Cardiac muscle cell (in vitro differentiated cells and primary cell): ENCODE measurements at places on chromosomes 11 and 22. TPM values are rescaled to one million over a fixed set of nuclear protein-coding genes. Genes with fewer than 3 reads are reported as not detected.

GRCh38 chr11:64007160-64007628, 21.0 kb downstream of the OTUB1 start:
- DNase-seq, result peak; percentile 49

DNA sequence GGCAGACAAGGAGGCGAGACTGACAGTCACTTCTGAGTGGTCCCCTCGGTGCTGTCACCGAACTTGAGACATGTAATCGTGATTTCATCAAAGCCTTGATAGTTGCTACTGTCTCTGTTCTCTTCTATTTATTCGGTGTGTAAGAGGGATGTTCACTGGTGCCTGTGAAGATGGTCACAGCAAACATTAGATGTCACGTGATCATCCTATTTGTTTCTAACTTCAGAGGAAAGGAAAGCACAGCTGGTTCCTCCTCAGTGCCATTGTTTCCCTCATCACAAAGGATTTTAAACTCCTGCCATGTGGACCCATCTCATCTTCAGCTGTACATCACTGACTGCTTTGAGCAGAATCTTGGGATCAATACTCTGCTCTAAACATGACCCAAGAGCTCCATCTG, 73.1 kb upstream of the CLMP start:
- DNase-seq, result no peak

DNA sequence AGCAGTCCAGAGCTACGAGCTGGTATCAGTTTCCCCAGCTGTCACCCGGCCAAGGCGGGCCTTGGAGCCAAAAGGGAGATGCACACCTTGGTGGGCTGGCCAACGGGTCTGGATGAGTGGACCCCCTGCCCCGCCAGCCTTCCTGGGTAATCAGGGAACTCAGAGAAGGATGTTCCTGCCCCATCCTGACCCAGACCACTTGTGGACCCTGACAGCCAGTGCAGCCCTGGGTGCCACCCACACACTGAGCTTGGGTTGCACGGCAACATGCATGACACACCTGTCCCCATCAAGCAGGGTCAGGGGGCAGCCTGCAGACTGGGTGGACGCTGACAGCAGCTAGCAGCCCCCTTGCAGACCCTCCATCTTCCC, 8.6 kb downstream of the SLC25A1 start:
- DNase-seq, result no peak

- DNase-seq, result no peak
These were observed 974 bp downstream of the ANAPC15 start for GRCh38 chr11:72111300-72112142.

DNA sequence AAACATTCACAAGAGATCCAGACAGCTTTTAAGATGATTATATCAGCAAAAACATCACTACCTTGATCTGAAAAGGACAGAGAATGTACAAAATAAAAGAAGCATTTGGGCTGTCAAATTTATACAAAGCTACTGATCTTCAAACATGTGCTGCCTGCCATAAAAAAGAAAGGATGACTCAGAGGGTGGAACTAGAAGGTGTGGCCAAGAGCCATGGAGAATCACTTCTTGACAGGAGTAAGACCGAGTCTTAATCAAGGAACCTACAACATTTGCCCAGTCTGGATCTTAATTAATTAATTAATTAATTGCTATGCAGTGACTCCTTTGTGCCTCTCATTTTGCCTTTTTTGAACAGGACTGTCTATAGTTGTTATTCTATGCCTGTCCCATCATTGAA, 33.2 kb downstream of the C11orf96 start:
- no peak for DNase-seq

GRCh38 chr11:17733261-17733660, 1.3 kb upstream of the KCNC1 start:
- DNase-seq, result no peak

DNA sequence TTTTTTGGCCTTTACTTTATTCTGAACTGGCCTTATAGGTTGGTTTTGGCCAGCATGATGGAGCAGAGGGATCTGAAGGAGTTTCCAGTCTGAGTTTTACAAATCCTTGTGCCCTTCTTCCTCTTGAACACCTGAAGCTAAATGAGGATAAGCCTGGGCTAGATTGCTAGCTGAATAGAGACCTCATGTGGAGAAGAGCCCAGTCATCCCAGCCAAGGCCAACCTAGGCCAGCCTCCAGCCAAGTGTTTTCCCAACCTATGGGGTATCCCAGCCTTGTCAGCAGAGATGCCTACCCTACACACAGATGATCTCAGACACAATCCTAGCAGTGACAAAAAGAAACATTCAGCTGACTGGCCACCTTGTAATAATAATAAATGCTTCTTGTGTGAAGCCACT, 966 bp upstream of the CASP12 start:
- DNase-seq, result no peak

Gene C11orf91
- total RNA-seq, result not detected in 2 replicates

Gene LIF
- total RNA-seq, result 0.39 and 1.0 TPM in 2 replicates

Gene SCUBE1
- total RNA-seq, result 1.8 and 6.9 TPM in 2 replicates
